ENCODE measurements at places on chromosomes 5 and 9. TPM values are rescaled to one million over a fixed set of nuclear protein-coding genes. Genes with fewer than 3 reads are reported as not detected.

DNA sequence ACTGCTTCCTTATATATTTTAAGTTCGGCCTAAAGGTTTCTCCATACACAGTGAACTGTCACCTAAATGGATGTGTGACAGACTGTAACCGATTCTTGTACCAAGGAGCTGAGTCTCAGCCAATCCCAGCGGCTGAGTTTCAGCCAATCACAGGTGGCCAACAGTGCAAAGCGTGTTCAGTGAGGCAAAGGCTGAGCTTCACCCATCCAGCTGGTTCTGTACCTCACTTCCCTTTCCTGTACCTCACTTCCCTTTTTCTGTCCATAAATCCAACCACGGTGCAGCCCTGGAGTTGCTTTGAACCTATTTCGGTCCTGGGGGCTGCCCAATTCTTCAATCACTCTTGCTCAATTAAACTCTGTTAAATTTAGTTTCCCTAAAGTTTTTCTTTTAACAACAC lies 15.7 kb upstream of the TBC1D9B start:
- no peak for DNase-seq

- no peak for DNase-seq
Observed at GRCh38 chr9:131410044-131410491, 16.2 kb downstream of the PRRC2B start.

GRCh38 chr5:93748875-93749397 lies 7.5 kb upstream of the POU5F2 start:
- DNase-seq, result no peak

GRCh38 chr5:98186128-98186527 lies 587.3 kb upstream of the RGMB start:
- no peak for DNase-seq

- no peak for DNase-seq
Observed at GRCh38 chr5:133121611-133122150, 69.9 kb downstream of the HSPA4 start.

GRCh38 chr5:160360310-160360709 lies 10.1 kb downstream of the C1QTNF2 start:
- DNase-seq, result no peak

- DNase-seq, result no peak
Observed at GRCh38 chr5:32865475-32865874, 154.4 kb downstream of the NPR3 start.

- no peak for DNase-seq
Observed at GRCh38 chr5:132473019-132473531, 17.5 kb downstream of the IRF1 start.

DNA sequence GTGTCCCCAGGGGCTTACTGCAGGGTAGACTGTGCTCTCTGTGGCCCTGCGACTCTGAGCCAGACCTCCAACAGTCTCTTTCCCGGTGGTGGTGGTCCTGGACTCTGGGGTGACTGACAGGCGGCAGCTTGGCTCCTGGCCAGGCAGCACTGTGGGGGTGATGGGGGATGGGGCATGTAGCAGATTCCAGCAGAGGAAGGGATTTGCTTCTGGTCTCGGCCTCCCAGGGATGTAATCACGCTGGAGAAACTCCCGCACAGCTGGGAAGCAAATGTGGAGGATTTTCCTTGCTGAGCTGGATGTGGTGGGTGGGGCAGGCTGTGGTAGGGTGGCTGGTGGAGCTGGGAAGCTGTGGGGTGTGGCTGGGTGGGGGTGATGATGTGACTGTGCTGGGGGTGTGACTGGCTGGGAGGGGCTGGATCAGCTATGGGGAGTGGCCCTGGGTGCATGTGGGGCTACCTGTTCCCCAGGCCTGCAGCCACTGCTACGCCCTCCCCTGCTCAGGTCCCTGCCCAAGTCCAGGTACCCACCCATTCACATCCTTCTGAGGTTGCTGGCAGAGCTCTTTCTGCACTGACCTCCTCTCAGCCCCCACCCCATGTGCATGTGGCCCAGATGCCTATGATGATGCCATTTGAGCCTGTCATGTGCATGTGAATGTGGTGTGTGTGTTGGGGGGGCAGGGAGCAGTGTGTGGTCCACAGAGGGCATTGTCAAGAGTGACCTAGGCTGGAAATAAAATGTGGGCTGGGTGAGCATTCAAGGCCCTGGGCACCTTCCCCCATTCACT lies 3.8 kb downstream of the NDST1 start:
- no peak for DNase-seq

GRCh38 chr5:125274938-125275724 lies 528.7 kb upstream of the ZNF608 start:
- DNase-seq, result no peak

- no peak for DNase-seq
Observed at GRCh38 chr9:84310883-84311282, 29.7 kb downstream of the SLC28A3 start.

DNA sequence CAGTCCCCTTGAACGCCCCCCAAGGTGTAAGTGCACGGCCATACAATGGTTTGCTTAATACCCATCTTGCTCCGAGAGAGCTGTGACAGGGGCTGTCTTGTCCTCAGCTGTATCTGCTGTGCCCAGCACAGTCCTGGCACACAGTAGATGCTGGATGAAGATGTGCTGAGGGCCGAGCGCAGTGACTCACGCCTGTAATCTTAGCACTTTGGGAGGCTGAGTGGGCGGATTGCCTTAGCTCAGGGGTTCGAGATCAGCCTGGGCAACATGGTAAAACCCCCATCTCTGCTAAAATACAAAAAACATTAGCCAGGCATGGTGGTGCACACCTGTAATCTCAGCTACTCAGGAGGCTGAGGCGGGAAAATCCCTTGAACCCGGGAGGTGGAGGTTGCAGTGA lies 53.6 kb downstream of the C9orf50 start:
- no peak for DNase-seq

DNA sequence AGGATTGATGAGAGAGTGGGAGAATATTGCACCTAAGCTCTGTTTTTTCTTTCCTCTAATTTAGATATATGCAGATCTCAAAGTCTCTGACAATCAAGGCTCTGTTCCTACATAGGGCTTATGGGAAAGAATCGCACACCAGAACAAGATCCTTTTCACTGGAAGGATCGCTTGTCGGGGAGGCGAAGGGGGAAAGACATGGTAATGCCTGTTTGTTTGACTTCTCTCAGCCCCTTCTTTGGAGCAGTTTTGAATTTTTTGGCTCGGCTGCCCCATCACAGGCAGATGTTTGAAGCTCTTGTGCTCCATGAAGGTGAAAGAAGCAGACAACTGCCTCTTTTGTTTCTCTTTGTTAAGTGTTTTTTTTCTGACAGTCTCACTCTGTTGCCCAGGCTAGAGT lies 599.9 kb upstream of the ZNF608 start:
- DNase-seq, result no peak

DNA sequence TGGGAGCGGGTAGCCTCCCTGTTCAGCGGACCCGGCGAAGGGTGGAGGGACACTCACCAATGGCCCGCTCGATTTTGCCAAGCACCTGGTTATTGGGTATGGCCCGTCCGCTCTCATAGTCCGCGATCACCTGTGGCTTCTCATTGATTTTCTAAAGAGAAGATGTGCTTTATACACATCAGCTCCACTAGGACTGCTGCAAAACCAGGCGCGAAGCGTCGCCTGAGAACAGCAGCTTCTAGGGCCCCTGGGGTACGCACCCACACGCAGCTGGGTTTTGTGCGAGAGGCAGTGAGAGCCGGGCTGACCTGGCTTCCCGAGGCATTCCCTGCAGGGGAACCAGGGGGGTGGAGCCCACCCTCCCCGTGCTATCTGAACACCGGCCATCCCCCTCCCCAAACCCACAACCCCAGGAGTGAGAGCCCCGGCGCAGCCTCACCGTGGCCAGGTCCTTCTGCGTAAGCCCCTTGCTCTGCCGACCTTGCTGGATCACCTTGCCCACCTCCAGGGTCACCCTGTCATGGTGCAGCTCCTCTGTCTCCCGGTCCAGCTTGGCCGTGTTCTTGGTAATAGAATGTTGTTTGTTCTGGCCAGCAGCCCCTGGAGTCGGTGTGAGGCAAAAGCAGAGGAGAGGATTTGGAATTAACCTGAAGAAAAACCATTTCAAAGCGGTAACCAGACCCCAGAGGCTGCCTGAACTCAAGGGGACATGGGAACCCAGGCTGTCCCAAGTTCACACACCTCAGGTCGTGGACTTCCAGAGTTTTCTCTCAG lies 3.1 kb downstream of the EDF1 start:
- DNase-seq, result no peak

The LCN10 gene
- not detected for total RNA-seq

GRCh38 chr5:158875272-158875679 lies 224.4 kb downstream of the EBF1 start:
- DNase-seq, result no peak

DNA sequence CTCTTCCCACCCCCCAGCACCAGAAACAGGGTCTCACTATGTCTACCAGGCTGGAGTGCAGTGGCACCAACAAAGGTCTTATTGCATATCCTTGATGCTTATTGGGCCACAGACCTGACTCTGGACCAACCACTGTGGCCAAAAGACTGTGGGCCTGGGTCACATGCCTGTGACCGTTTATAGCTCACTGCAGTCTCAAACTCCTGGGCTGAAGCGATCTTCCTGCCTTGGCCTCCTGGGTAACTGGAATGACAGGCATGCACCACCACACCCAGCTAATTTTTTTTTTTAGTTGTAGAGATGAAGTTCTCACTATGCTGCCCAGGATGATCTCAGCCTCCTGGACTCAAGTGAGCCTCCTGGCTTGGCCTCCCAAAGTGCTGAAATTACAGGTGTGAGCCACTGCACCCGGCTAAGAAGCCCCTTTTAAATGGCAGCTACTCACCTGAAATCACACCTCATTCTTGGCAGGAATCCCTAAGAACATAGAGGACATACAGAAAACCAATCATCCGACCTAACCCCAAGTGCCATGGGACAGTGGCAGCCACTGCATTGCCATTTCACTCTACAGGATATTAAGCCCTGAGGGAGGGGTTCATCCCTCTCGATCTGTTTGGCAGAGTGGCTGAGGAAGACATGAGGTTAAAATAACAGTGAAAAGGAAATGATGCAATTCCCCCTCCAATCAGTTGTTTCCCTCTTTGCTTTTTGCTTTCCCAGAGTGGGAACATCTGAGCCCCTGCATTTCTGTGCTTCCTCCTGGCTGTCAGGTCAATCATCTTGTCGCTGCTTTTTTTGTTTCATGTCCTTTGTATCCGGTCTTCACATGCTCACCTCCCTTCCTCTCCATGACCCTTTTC lies 74.6 kb downstream of the LRRC70 start:
- peak; percentile 9 for DNase-seq

The PRDM9 gene
- total RNA-seq, result not detected

The SV2C gene
- not detected for total RNA-seq

The OR1N1 gene
- total RNA-seq, result not detected

The OR1J2 gene
- total RNA-seq, result not detected

DNA sequence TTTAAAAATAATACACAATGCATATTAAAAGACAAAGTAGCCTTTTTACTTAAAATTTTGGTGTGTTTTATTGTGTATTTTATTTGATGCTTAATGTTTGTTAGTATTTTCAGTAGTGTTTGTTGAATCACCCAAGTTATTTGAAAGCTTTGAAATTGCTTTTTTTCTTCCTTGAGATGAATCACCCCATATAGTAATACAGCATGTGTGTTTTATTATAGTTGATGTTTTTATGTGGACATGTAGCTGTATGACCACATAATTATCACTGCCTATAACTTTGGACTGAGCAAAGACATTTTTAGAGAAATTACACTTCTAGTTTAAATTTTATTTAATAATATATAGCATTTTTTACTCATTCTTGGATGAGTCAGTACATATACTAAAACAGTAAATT lies 18.0 kb downstream of the FAM174A start:
- no peak for DNase-seq

- DNase-seq, result no peak
Observed at GRCh38 chr9:109258481-109259302, 62.2 kb downstream of the EPB41L4B start.

GRCh38 chr9:18393340-18394130 lies 80.4 kb upstream of the ADAMTSL1 start:
- peak; percentile 99 for DNase-seq

The COL5A1 gene
- 185 TPM for total RNA-seq

The PAIP1 gene
- total RNA-seq, result 107 TPM

GRCh38 chr5:88503041-88503345 lies 234.3 kb upstream of the TMEM161B start:
- no peak for DNase-seq

- DNase-seq, result no peak
Observed at GRCh38 chr5:89147031-89147430, 264.0 kb upstream of the MEF2C start.

The WDR36 gene
- 26.3 TPM for total RNA-seq

DNA sequence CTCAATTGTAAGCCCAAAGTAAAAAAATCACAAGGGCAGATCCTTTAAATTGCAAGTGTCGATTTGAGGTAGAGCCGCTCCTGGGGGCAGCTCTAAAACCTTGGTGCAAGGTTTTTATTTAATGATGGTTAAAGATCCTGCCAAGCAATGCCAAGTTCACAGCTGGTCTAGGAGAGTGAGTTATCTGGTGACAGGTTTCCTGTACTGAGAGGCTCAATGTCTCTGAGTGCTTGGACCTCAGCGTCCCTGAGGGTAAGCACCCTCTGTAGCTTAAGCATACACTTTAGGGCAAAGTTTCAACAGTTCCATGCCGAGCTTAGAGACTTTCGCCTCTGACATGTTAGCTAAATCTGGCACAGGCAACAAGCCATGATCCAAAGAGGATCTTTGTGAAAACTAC lies 119.8 kb upstream of the EGFLAM start:
- DNase-seq, result no peak

GRCh38 chr5:76081811-76082771 lies 1.1 kb upstream of the SV2C start:
- DNase-seq, result no peak

The BTNL3 gene
- total RNA-seq, result not detected

DNA sequence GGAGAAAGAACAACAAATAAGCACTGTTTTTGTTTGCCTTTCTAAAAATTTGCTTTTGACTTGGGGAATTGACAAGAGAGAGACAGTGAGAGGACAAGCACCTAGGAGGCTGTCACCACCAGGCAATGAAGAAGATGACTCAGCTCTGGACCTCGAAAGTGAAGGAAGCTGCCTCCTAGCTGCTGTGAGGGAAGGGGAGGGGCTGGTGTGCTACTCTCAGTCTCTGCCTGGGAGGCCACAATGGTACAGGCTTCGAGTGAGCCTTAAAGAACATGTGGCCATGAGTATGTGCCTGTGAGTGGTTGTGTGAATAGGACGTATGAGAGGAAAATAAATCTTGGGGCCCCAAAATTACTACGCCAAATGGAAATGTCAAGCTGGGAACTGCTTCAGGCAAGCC lies 7.1 kb upstream of the PLK2 start:
- DNase-seq, result no peak

DNA sequence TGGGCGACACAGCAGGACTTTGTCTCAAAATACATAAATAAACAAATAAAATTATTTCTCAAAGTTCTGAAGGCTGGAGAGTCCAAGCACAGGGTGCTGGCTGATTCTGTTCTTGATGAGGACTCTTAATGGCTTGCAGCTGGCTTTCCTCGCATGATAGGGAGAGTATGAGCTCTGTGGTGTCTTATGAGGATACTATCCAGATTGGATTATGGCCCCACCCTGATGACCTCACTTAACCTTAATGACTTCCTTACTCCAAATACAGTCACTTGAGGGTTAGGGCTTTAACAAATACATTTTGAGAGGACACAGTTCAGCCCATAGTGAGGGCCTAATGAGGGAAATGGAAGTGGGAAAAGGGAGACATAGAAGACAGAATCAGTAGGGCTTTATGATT lies 87.7 kb downstream of the FOCAD start:
- no peak for DNase-seq

The PDLIM4 gene
- 118 TPM for total RNA-seq

- DNase-seq, result no peak
Observed at GRCh38 chr5:176902911-176903664, 3.9 kb upstream of the HK3 start.

All from glomerular endothelial cell (primary cell).